NCI-H526 (cell line): ENCODE measurements at places on chromosomes 12 and 14.

DNA sequence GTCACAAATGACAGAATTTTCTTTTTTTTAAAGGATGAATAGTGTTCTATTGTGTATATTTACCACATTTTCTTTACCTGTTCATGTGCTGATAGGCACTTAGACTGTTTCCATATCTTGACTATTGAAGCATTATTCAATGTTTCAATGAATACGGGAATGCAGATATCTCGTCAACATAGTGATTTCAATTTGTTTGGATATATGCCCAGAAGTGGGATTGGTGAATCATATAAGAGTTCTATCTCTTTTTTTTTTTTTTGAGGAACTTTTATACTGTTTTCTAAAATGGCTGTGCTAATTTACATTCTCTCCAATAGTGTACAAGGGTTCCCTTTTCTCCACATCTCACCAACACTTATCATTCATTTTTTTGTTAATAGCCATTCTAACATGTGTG is 97.9 kb upstream of the FAR2 start:
- no peak for DNase-seq

GRCh38 chr12:121926874-121927706 is 8.7 kb downstream of the CFAP251 start:
- no peak for DNase-seq

DNA sequence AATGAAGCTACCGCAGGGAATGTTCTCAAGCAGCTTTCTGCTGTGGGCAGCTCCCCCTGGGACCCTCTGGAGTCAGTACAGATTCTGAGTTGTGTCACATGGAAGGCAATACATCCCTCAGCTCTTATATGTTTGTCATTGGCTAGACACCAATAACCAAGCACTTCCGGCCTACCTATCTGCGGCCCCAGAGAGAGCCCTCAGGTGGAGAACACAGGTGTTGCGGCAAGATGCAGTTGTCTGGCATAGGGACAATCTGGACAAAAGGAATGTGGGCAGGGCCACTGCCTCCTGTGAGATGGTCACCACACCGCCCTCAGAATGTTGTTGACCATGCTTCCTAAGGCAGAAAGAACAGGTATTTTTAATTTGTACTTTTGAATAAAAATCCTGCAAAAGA is 118.7 kb downstream of the BRMS1L start:
- DNase-seq: no peak

DNA sequence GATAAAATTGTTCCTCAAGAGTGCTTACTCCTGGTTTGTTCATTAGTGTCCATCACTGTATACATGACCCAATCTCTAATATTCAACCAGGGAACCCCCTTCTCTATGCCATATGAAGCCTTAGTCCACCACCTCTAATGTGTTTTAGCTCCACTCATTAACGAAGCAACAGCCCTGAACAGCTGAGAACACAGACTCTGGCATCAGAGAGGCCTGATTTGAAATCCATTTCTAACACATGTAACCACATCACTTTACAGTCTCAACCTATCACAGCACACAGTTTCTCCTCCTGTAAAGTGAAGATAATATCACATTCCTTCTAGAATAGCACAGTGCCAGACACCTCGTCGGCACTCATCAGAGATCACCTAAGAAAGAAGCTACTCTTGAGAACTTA is 64.3 kb downstream of the C2CD5 start:
- no peak for DNase-seq

GRCh38 chr14:61621444-61621843 is 73.9 kb upstream of the HIF1A start:
- DNase-seq: no peak

DNA sequence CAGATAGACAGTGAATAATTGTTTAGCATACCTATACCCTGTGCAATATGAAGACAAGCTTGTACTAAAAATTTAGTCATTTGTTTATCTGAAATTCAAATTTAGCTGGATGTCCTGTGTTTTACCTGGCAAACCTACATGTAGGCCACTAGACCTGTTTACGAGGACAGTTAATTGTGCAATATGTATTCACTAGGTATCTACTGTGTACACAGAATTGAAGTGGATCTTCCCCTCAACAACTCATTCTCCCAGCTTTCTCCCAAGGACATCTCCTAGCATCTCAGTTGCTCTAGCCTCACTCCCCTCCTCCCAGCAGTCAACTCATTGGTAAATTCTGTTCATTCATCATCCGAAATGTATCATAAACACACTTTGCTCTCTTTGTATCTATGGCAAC is 25.3 kb downstream of the AK7 start:
- DNase-seq: no peak
